ENCODE measurements at places on chromosomes 3 and 15.
A peak's percentile ranks its signal among the peaks of the same experiment; 100 is the strongest.

GRCh38 chr15:100310513-100311153 is 31.1 kb downstream of the ADAMTS17 start:
- DNase-seq: no peak

DNA sequence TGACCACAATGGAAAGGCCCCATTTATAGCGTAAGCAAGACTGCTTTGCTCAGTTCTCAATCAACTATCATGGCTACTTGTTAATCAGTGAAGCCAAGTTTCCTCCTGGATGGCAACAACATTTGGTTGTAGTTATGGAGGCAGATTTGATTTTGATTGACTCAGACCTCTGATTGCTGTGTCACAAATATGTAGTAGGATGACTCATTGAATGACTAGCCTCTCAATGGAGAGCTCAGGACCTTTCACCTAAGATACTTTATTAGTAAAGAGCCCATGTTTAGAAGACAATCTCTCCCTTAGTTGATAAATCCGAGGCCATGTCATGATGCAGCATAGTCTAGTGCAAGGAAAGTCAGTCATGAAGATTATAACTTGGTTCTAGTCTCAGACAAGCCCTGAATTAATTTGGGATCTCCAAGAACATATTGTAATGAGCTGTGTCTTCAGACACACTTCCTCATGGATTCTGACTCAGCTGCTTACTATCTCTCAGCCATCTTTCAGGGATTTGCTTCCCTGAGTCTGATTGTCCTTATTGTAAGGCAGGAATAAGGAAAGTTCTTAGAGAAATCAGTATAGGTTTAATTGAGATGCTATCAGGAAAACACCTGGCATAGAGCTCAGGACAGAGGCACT is 397.4 kb upstream of the TMCO5A start:
- no peak for DNase-seq

DNA sequence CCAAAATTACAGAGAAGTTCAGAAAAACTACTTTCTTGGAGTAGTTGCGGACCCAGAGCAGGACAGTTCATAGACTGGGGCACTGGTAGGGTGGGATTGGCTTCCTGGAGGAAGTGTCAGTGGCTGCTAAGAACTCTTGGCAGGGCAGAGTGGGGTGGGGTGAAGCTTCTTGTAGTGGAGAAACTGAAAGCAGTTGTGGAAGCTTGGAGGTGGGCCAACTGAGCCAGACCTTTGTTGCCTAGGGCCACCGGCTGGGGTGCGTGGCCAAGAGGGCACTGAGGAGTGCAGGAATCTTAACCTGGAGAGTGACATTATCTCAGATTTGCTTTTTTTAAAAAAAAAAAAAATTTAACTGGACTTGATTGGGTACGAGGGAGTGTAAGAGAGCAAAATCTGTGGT is 3.1 kb downstream of the KAT2B start:
- DNase-seq: no peak

- no peak for DNase-seq
Measured at GRCh38 chr15:45855210-45855906, 220.5 kb downstream of the SQOR start.

- peak; percentile 82 for DNase-seq
Measured at GRCh38 chr3:153051427-153052095, 110.5 kb upstream of the RAP2B start.

GRCh38 chr3:52195823-52196331 is 2.1 kb upstream of the ALAS1 start:
- DNase-seq: no peak

- DNase-seq: no peak
Measured at GRCh38 chr3:64444490-64445108, 219.3 kb upstream of the PRICKLE2 start.

GRCh38 chr3:194950906-194951628 is 265.4 kb downstream of the FAM43A start:
- no peak for DNase-seq

GRCh38 chr3:125185805-125186204 is 26.7 kb downstream of the SLC12A8 start:
- DNase-seq: no peak

DNA sequence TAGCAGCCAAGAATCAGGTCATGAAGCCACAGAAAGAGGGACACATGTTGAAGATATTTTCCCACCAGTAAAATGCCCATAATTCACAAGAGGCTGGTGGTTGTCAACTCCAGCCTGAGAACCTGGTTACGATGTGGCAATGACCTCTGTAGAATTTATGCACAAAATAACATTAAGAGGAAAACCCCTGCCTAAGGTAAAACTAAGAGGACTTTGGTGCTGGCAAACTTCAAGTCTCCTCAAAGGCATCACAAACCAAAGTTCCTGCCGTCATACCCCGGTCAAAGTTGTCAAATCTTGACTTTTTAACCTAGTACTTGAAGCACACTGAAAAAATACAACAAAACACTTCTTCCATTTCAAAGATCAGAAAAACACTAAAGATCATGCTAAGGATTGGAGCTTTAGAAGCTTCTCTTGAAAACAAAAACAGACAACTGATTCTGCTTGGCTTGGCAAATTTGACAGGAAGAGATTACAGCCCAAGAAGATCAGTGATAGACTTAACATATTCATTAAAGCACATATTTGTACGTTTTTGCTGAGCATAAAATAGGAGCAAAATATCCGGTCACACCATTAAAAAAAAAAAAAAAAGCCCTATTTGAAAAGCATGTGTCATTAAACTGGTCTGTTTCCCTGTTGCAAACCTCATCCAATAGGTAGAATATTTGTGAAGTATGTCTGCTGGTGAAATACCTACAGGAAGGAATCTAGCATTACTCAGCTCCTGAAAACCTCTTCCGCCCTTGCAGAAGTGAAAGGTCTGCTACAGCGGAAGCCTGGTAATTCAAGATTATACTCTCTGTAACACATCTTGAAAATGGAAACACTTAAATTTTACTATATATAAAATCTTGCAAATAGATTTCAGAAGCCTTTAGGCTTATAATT is 22.8 kb downstream of the EIF4E3 start:
- no peak for DNase-seq
